ENCODE measurements at places on chromosomes 6 and 20. TPM values are rescaled to one million over a fixed set of nuclear protein-coding genes. Genes with fewer than 3 reads are reported as not detected.

DNA sequence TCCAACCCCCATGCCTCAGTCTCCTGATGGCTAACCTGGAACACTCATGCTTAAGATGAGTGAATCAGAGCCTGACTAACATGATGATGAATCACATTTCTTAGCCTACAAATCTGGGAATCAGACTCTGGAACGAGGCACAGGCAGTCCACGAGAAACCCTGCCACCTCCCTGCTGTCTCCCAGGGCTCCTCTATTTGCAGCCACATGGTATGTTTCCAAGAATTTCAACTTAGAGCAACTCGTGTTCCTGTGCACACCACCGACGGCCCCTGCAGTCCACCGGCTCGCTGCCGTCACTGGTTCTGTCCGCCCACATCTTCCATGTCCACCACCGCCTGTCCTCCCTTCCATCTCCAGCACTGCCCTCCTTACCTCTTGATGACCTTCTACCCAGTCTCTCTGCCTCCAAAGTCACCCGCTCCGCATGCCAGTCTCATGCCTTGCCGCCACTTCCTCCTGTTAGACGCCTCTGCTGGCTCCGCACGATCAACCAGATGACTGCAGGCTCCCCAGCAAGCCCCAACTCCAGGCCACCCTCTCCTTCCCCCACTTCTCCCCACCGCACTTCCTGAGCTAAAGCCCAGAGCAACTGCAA is 87.6 kb downstream of the AGPAT4 start:
- H3K27me3 ChIP-seq, result peaks cover 4% of the 10 kb centered on the region
- DNase-seq, result no peak
- no peak overlapping the region for H3K27ac ChIP-seq
- no peaks in the 10 kb centered on the region for H3K4me1 ChIP-seq
- H3K36me3 ChIP-seq, result no peaks in the 10 kb centered on the region

GRCh38 chr6:148818939-148819575 is 72.2 kb downstream of the UST start:
- no peaks in the 10 kb centered on the region for H3K27me3 ChIP-seq
- H3K27ac ChIP-seq, result no peak overlapping the region
- no peak overlapping the region for H3K4me3 ChIP-seq
- no peaks in the 10 kb centered on the region for H3K4me1 ChIP-seq

- no peak overlapping the region for H3K4me3 ChIP-seq
- no peaks in the 10 kb centered on the region for H3K36me3 ChIP-seq
- H3K27ac ChIP-seq, result no peak overlapping the region
- H3K27me3 ChIP-seq, result peaks cover 3% of the 10 kb centered on the region
- no peak for DNase-seq
Observed at GRCh38 chr6:125392682-125393081, 90.9 kb upstream of the HDDC2 start.

DNA sequence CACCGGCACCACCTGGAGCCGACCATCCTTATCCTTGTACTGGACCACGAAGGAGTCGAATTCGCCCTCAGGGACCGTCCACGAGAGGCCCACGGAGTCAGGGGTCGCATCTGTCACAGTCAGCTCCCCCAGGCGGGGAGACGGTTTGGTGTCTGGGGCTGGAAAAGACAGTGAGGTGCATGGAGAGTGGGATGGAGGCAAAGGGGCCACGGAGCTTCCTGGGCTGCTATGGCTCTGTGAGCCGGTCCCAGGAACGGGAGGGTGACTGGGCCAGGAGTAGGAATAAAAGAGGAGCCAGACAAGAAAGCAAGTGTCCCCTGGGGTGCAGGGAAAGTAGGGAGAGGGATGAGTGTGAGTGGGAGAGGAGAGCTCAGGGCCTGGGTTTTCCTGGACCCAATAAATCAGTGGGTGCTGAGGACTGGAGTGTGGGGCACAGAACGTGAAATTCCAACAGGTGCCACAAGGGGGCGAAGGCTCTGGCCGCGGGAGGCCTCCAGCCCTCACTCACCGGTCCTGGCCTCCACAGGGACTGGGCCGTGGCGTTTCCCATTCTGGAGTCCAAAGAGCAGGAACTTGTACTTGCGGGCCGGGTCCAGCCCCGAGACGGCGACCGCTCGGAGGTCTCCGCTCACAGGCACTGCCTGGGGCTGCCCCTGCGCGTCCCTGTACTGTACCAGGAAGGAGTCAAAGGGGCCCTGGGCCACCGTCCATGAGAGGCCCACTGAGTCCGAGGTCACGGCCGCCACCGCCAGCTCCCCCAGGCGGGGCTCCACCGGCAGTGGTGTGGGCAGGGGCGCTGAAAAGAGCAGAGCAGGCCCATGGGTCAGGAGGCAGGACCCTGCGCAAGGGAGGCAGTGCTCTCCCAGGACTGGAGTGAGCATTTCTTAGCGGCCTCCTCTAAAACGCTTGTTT is 9.9 kb downstream of the CYP21A2 start:
- no peaks in the 10 kb centered on the region for H3K27me3 ChIP-seq
- H3K36me3 ChIP-seq, result no peaks in the 10 kb centered on the region
- peak; percentile 60 for DNase-seq

- no peaks in the 10 kb centered on the region for H3K36me3 ChIP-seq
- no peak for DNase-seq
- no peak overlapping the region for H3K4me3 ChIP-seq
- peaks cover 4% of the 10 kb centered on the region for H3K4me1 ChIP-seq
- H3K27ac ChIP-seq, result no peak overlapping the region
Observed at GRCh38 chr6:101847690-101848089, 454.2 kb downstream of the GRIK2 start.

GRCh38 chr20:53559816-53560215 is 33.8 kb downstream of the ZNF217 start:
- H3K27me3 ChIP-seq, result no peaks in the 10 kb centered on the region
- no peak for DNase-seq
- H3K4me3 ChIP-seq, result no peak overlapping the region
- H3K4me1 ChIP-seq, result peaks cover 4% of the 10 kb centered on the region
- H3K36me3 ChIP-seq, result no peaks in the 10 kb centered on the region

Gene LY6G5C
- total RNA-seq, result 3.4 TPM

Gene GRIK2
- total RNA-seq, result not detected

Gene MMUT
- 6.4 TPM for total RNA-seq

Gene SLC2A10
- total RNA-seq, result 0.54 TPM

Data from T-cell (primary cell).